ENCODE measurements at places on chromosomes 4 and X. TPM values are rescaled to one million over a fixed set of nuclear protein-coding genes. Genes with fewer than 3 reads are reported as not detected.

Gene TMEM47
- 35.9 TPM for total RNA-seq

Gene USP26
- not detected for total RNA-seq

DNA sequence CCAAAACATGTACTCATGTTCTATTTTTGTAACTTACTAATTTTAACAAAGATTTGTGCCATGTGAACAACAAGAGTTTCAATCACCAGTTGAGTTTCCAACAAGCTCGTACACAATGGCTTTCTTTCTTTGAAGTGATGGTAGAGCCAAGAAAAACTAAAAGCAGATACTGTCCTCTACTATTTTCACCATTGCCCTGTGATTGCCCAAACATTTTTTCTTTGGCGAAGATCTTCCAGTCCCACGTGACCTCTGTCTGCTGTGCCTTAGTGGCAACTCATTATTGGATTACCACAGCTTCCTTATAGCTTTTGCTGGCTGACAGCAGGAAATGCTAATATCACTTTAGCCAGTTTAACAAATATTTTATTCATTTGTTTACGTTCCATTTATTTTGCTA is 1147.1 kb downstream of the STIM2 start:
- peaks cover 29% of the 10 kb centered on the region for H3K4me1 ChIP-seq
- no peaks in the 10 kb centered on the region for H3K36me3 ChIP-seq
- no peak overlapping the region for H3K4me3 ChIP-seq
- H3K27me3 ChIP-seq: no peaks in the 10 kb centered on the region

Gene CDS1
- 1.8 TPM for total RNA-seq

GRCh38 chr4:1686440-1687036 is 2.4 kb upstream of the FAM53A start:
- DNase-seq: peak; percentile 17
- H3K27ac ChIP-seq: no peak overlapping the region
- H3K4me3 ChIP-seq: no peak overlapping the region
- peaks cover 15% of the 10 kb centered on the region for H3K36me3 ChIP-seq
- H3K4me1 ChIP-seq: no peaks in the 10 kb centered on the region

Gene IGSF1
- total RNA-seq: not detected

GRCh38 chr4:40202474-40202873 is 5.6 kb downstream of the RHOH start:
- H3K27ac ChIP-seq: peak overlapping the region; percentile 97
- peaks cover 17% of the 10 kb centered on the region for H3K36me3 ChIP-seq
- peak overlapping the region; percentile 78 for H3K4me3 ChIP-seq
- DNase-seq: no peak
- no peaks in the 10 kb centered on the region for H3K27me3 ChIP-seq

GRCh38 chr4:28369499-28369898 is 1508.9 kb downstream of the STIM2 start:
- H3K4me3 ChIP-seq: no peak overlapping the region
- no peak for DNase-seq

GRCh38 chr4:139509727-139510410 is 46.1 kb downstream of the SETD7 start:
- peaks cover 7% of the 10 kb centered on the region for H3K4me1 ChIP-seq
- peak; percentile 40 for DNase-seq
- H3K27me3 ChIP-seq: no peaks in the 10 kb centered on the region
- no peak overlapping the region for H3K4me3 ChIP-seq

Gene NDST4
- total RNA-seq: 32.8 TPM

DNA sequence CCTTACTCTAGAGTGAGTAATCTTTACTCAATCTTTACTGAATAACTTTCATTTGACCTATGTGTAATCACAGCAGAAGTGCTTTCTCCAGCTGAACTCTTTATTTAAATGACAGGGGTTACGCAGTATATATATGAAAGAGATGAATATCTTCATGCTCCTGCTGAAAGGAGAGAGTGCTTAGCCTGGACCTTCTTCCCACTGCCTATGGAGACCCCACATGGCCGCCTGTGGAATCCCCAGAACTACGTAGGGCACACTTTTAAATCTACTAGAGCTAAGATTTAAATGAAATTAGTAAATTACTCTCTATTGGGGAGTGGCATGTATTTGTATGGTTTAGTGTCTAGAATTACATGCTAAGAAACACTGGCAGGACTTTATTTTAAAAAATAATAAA is 391.2 kb downstream of the ANKRD50 start:
- no peaks in the 10 kb centered on the region for H3K36me3 ChIP-seq
- H3K27me3 ChIP-seq: no peaks in the 10 kb centered on the region
- H3K27ac ChIP-seq: no peak overlapping the region
- no peak overlapping the region for H3K4me3 ChIP-seq
- DNase-seq: peak; percentile 30

Gene ADGRG4
- not detected for total RNA-seq

GRCh38 chr4:51830156-51830720 is 12.7 kb upstream of the DCUN1D4 start:
- no peaks in the 10 kb centered on the region for H3K4me1 ChIP-seq
- DNase-seq: no peak
- H3K27me3 ChIP-seq: no peaks in the 10 kb centered on the region
- H3K36me3 ChIP-seq: no peaks in the 10 kb centered on the region
- H3K27ac ChIP-seq: no peak overlapping the region

DNA sequence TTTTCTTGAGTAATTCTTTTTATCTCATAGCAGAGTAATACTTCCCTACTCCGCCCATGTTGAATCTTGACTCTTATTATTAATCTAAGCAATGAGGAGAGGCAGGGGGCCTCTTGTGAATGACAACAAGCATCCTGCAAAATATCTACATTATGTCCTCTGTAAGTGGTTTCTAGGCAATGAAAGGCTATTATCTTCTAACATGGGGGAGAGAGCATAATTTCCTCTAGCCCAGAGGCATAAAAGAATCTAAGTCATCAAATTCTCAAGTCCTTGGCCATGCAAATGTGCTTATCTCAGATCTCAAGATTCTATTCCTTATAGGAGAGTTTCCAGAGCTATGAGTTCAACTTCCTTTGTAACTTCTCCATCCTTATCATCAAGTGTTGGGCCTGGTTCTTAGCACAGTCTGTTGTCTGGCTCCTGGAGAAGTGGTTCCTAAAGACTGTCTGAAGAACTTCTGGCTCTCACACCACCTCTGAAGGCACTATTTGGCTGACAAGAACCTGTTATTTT is 423.1 kb upstream of the INTU start:
- no peaks in the 10 kb centered on the region for H3K36me3 ChIP-seq
- peak; percentile 5 for DNase-seq
- peaks cover 7% of the 10 kb centered on the region for H3K4me1 ChIP-seq
- no peak overlapping the region for H3K4me3 ChIP-seq
- no peak overlapping the region for H3K27ac ChIP-seq
- H3K27me3 ChIP-seq: no peaks in the 10 kb centered on the region

- H3K36me3 ChIP-seq: no peaks in the 10 kb centered on the region
- peaks cover 31% of the 10 kb centered on the region for H3K4me1 ChIP-seq
- no peaks in the 10 kb centered on the region for H3K27me3 ChIP-seq
Measured at GRCh38 chr4:165439981-165440380, 61.2 kb downstream of the CPE start.

GRCh38 chr4:147586032-147586431 is 31.2 kb upstream of the TMEM184C start:
- no peaks in the 10 kb centered on the region for H3K27me3 ChIP-seq
- H3K4me3 ChIP-seq: no peak overlapping the region

DNA sequence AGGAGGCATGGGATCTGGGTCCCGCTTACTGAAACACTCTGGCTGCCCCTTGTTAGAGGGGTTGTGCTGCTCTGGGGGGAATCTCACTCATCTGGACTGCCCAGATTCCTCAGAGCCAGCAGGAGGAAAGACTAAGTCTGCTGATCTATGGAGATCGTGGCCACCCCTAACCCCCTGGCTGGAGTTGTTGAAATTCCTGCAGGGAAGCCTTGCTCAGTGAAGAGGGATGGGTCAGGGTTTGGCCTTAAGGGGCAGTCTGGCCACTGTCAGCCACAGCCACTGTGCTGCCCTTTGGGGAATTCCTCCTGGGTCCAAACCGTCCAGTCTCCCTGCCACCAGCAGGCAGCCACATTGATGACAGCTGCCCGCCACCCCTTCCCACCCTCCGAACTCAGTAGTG is 362.0 kb upstream of the AMOT start:
- H3K27me3 ChIP-seq: no peaks in the 10 kb centered on the region
- H3K27ac ChIP-seq: no peak overlapping the region
- no peak overlapping the region for H3K4me3 ChIP-seq
- no peaks in the 10 kb centered on the region for H3K4me1 ChIP-seq
- no peak for DNase-seq
